ENCODE measurements at places on chromosomes 1 and 21.
A peak's percentile ranks its signal among the peaks of the same experiment; 100 is the strongest.

GRCh38 chr1:232863544-232864275, 58.5 kb downstream of the MAP10 start:
- DNase-seq: no peak

- DNase-seq: peak; percentile 57
Observed at GRCh38 chr1:53878492-53879105, 11.0 kb downstream of the YIPF1 start.

DNA sequence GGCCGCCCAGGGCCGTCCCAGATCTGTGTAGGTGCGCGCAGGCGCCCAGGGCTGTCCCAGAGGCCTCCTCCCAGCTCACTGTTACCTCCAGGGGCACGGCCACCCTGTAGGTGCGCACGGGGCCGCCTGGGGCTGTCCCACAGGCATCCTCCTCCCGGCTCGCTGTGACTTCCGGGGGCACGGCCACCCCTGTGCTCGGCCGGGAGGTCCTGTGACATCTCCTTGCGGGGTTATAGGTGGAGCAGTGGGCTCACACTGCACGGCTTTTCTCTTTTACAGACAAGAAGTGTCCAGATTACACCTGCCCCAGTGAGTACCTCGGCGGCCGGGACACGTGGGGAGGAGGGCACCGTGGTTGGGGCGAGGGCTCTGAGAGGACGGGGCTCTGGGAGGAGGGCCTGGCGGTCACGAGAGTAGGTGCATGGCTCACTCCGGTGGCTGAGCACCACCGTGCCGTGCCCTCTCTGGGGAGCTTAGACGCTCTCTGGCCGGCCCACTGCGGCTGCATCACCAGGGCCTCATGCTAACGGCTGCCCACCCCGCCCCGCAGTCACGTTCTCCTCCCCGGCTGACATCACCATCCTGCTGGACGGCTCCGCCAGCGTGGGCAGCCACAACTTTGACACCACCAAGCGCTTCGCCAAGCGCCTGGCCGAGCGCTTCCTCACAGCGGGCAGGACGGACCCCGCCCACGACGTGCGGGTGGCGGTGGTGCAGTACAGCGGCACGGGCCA, 21.4 kb downstream of the COL6A1 start:
- DNase-seq: no peak

- no peak for DNase-seq
Observed at GRCh38 chr1:98516306-98516705, 145.2 kb upstream of the SNX7 start.

GRCh38 chr1:32715901-32716311, 13.3 kb upstream of the SYNC start:
- peak; percentile 34 for DNase-seq

DNA sequence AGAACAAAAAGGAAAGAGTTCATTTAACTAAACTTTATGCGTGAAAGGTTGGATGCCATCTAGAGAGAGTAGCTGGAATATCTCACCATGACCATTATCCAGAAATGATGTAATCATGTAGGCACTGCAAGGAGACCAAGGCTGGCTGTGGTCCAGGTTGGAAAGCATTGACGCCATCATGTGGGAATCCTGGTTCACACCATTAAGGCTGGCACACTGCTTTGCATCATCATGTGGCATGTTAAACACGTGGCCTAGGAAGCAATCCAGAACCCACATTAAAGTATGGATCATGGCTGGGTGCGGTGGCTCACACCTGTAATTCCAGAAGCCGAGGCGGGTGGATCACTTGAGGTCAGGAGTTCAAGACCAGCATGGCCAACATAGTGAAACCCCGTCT, 4.3 kb downstream of the ADAMTS1 start:
- no peak for DNase-seq

DNA sequence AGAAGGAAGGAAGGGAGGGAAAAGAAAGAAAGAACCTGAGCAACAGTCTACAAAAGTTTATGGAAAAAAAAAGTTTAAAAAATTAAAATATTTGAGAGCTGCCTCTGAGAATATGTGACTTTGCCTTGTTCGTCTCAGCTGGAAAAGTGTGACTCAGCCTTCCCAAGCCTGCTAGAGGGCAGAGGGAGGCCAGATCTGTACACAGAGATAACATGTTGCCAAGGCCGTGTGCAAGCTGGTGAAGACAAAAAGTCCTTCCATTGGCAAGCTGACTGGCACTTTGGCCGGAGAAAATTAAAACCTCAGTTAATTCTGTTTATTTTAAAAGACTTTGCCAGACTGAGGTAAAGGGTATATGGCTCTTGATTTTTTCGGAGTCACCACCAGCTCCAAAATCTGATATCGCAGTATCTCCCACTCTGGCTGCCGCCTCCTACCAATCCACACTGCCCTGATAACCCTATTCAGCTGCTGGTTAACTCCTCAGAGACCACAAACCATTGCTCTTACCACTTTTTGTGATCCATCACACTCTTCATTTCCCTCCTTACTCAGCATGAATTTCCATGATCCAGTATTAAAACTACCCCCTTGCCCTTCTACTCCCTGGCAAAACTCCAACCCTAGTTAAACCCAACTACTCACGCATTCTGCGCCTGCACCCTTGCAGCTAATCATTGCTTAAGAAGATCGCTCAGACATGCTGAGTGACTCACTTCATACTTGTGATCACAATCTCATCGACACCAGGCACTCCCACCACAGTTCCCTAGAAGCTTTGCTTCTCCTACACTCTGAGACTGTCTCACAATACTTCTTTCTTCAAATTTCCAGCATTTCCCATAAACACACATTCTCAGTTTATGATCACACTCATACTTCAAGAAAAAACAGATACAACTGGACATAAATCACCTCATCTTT, 5.7 kb upstream of the PPP1R15B start:
- peak; percentile 97 for DNase-seq

DNA sequence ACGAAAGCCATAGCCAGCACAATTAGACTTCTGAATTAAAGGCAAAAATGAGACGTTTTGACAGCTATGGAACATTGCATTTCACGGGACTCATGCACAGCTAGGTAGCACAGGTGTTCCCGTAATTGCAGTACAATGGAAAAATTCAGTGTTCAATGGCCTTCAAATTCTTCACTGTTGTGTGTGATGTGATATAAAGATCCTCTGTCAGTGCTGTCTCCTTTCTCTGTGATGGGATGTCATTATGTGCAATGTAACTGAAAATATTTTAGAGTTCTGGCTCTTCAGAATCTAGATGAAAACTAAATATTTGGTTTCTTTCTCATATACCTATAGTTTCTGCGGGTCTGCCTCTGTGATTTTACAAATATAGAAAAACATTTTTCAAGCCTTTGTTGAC, 1599.7 kb downstream of the MRPL39 start:
- no peak for DNase-seq

DNA sequence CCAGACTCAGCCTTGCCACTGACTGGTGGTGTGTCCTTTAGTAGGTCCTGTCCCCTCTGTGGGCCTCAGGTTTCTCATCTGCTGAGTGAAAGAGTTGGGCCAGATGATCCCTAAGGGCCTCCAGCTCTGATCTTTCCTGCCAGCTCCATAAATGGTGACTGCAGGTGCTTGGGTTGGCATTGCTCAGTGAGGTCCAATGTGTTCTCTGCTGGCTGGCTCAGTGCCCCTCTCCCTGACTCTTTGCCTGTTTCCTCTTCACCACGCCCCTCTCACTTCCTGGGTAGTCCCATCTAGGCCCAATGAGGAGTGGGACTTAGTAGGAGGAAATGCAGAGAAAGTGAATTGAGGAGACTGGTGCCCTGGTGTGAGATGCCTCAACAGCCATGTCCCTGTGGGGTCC, 36.6 kb downstream of the UBE2T start:
- DNase-seq: no peak

DNA sequence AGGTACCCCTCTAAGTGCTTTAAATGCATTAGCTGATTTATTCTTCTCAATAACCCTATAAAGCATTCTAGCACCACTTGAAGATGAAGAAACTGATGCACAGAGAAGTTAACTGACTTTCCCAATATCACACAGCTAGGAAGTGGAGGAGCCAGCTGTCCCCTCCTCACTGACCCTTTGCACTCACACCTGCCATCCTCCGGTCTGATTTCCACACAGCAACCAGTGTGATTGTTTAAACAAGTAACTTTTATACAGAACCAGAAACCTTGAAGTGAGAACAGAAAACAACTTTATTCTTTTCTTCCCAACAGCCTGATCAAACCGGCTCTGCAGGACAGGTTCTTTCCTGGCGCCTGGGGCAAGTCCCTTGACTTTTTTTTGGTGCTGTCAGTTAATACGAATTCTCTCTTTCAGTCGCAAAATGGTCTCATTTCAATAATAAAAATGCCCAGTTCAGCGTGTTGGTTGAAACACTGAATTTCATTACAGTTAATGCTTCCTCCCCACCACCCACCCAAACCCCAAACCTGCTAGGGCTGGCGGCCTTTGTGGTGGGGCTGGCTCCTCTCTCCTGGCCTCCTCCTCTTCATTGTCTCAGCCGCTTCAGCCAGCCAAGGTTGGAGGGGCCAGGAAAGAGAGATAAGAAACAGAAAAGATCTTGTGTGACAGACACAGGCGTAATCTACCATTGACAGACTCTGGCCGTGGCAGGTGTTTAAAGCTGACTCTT, 26.4 kb upstream of the EEIG2 start:
- DNase-seq: no peak

- DNase-seq: no peak
Observed at GRCh38 chr1:34831721-34832246, 27.8 kb downstream of the SMIM12 start.

- DNase-seq: no peak
Observed at GRCh38 chr1:240019524-240019923, 72.2 kb upstream of the FMN2 start.

DNA sequence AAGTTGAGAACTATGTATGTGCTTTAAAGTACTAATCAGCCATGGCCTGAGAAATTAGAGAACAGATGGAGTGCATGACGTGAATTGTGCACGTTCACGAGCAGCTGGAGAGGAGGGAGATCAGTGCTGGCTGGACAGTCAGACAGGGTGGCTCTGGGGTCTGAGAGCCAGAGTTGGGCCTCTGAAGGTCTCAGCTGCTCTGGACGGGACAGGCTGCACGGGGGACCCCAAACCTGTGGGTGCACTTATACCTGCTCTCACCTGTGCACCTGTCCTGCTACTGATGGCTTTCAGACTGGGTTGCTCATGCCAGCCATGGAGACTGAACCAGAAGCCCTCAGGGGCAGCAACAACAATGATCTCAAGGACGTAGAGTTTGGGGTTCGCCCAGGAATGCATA, 43.5 kb downstream of the UMODL1 start:
- no peak for DNase-seq

DNA sequence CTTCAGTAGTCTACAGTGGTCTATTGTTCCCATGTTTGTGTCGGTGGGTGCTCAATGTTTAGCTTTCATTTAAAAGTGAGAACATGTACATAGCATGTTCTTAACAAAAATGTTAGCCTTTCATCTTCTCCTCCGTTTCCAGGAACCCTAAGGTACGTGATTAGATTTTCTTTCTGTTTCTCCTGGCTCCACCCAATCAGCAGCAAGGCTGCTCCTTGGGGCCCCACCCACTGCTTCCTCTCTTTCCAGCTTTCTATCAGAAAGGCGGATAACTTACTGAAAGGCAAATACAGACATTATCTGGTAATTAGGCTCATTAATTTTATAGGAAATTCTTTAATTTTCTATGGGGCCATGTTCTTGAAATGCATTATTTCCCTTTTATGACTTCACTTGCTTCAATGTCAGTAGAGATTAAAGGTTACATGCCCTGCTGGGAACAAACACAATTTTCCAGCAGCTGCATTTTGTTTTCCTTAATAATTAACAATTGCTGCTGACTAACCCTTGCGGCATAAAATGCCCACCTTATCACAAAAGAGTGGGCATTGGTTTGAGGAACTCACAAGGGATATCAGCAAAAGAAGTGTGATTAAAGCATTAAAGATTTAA, 324.9 kb upstream of the SNX7 start:
- no peak for DNase-seq

DNA sequence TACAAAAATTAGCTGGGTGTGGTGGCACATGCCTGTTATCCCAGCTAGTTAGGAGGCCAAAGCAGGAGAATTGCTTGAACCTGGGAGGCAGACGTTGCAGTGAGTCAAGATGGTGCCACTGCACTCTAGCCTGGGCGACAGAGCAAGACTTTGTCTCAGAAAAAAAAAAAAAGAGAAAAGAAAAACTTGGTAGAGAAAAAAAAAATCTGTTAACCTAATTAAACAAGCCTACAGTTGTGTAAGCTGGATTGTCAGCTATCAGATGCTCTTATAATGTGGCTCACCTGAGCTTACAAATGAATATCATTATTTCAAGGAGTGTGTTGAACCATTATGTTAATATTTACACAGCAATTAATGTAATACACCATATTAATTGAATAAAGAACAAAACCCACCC, 26.4 kb upstream of the EYA3 start:
- DNase-seq: no peak

DNA sequence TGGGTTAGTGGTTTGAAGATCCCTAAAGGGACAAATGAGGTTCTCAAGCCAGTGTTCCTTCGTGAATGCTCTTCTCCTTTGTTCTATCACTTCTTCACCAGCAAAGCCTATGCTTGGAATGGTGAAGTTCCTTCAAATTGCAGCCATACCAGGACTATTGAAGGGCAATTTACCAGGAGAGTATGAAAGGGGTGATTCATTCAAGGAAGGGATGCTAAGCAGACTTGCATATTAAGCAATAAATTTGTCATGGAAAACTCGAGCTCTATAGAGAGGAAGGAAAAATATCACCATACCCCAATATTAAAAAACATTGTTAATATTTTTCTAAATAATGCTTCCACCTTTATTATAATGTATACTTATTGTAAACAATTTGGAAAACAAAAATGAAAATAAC, 9.3 kb upstream of the TSNAX start:
- DNase-seq: no peak

DNA sequence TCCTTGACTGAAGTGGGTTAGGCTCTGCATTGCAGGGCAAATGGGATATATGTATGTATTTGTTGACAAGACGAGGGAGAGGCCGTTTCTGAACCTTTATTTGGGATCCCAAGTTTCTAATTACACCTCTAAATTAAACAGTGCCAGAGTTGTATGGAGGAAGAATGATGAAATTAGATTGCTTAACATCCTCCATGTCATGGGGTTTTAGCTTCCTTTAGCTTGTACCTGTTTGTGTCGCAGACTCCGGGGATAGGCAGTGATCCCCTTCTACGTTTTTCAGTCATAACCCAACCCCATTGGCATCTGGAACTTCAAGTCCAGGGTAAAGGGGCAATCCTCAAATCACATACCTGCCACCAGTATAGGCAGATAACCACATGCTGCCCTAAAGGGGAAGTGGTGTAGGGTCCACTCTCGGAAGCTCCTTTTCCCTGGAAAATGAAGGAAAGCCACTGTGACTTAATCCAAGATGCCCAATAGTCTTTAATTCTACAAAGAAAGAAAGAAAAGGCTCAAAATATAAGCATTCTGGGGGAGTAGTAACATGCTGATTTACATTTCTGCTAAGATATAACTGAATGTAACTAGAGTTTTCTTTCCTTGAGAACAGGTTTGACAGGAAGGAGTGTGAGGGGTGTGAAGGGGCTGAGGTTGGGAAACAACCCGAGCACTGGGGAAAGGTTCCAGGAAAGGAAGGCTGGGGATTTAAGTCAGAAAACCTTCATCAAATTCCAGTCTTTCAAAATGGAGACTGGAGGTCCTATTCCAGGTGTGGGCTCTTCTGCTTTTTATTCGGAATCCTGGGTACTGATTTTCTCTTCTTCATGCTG, 77.6 kb downstream of the RGL1 start:
- no peak for DNase-seq

All from RWPE1 (cell line).